AG09309 (cell line): ENCODE measurements at places on chromosomes 16 and 17.
A peak's percentile ranks its signal among the peaks of the same experiment; 100 is the strongest.

DNA sequence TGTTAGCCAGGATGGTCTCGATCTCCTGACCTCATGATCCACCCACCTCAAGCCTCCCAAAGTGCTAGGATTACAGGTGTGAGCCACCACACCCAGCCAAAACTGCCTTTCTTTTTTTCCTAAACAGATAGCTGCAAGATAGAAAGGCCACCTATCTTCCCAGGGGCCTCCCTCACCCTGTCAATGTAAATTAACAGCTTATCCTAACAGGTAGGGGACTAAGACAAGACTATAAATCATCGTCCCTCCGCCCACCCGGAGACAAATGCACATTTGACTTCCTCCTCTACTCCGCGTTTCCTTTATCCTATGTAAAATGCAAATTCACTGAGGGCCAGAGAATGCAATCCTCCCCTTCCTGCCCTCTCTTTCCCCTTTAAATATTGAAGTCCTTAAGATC lies 71.4 kb downstream of the MARF1 start:
- no peak for DNase-seq

DNA sequence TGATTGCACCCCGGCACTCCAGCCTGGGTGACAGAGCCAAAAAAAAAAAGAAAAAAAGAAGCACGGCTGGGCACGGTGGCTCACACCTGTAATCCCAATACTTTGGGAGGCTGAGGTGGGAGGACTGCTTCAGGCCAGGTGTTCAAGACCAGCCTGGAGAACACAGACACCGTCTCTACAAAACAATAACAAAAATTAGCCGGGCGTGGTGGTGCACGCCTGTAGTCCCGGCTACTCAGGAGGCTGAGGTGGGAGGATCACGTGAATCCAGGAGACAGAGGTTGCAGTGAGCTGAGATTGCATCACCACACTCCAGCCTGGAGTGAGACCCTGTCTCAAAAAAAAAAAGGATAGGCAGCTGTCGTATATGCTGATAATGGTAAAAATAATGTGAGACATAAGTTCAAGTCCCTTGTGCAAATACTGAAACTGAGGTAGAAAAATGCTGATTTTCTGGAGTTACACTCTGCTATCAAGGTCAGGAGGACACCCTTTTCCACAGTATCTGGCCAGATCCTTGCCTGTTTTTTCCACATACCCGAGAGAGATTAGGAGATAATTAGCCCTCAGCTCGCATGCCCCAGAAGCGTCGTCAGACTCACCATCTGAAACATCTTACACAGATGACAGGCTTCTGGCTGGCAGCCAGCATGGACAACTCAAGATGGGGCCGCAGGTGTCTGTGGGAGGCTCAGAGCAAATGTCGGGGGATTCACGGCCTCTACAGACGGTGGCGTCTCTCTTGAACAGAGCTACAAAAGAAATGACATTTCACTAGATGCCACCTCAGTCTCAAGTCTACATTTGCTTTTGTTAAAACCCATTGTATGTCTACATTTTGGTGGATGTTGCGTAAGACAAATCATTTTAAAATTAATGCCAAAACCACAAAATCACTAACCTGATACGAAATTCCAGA lies 36.8 kb downstream of the WDR45B start:
- no peak for DNase-seq

DNA sequence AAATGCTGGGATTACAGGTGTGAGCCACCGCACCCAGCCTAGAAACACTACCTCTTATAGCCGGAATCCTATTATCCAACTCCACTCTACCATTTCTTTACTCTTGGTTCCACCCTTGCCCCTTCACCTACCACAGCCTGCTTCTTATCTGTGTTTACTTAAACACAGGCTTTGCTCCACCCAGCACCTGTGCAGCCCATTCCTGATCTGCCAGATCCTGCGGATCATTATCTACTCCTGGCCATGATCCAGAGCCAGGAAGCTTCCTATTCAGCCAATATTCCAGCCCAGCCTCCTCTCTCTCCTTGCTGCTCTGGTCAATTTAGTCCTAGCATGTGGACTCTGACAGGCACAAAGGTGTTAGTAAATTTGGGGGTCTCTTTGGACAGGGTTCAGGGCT lies 98.8 kb upstream of the MED13 start:
- DNase-seq = no peak

DNA sequence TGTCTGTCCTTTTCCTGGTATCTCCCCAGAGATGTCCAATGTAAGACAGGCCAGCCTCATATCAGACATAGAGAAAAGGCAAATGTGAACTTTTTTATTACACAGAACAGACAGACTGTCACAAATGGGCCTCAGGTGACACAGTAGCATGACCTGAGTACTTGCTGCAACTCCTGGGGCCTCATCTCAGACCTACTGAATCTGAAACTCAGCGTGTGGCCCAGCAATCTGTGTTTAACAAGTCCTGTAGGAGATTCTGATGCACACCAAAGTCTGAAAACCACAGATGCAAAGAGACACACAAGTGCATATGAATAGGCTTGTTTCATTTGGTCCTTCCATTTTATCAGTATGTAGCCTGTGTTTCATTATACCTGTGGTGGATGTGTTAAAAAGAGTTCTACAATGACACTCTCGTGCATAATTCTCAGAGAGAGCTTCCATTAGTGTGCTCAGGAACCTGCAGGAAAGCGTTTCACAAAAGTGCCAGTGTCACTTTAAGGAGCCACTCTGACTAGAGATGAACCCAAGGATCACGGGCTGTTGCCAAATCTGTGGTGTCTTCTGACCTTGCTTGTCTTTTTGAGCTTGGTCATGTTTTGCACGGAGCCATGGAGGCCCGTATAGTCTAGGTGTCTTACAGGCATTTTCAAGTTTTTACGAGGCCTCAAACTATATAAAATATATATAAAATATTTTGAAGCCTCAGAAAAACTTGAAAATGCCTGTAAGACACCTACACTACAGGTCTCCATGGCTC lies 33.8 kb upstream of the NF1 start:
- no peak for DNase-seq

DNA sequence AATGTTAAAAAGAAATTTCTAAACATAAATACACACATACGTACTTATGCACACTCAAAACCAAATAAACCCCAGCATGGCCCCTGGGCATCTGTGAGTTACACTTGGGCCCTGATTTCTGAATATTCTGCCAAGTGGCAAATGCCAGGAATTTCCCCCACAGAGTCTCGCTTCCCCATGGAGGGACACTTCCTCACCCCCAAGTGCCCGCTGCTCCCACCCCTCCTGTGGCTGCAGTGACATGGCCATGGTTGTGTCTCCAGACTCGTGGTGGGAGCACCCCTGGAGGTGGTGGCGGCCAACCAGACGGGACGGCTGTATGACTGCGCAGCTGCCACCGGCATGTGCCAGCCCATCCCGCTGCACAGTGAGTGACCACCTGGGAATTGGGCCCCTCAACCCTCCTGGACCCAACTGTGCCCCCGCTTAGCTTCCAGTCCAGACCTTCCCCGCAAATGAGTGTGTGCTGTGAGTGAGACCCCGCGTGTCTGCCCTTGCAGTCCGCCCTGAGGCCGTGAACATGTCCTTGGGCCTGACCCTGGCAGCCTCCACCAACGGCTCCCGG lies 4.0 kb downstream of the ITGAD start:
- DNase-seq = no peak

DNA sequence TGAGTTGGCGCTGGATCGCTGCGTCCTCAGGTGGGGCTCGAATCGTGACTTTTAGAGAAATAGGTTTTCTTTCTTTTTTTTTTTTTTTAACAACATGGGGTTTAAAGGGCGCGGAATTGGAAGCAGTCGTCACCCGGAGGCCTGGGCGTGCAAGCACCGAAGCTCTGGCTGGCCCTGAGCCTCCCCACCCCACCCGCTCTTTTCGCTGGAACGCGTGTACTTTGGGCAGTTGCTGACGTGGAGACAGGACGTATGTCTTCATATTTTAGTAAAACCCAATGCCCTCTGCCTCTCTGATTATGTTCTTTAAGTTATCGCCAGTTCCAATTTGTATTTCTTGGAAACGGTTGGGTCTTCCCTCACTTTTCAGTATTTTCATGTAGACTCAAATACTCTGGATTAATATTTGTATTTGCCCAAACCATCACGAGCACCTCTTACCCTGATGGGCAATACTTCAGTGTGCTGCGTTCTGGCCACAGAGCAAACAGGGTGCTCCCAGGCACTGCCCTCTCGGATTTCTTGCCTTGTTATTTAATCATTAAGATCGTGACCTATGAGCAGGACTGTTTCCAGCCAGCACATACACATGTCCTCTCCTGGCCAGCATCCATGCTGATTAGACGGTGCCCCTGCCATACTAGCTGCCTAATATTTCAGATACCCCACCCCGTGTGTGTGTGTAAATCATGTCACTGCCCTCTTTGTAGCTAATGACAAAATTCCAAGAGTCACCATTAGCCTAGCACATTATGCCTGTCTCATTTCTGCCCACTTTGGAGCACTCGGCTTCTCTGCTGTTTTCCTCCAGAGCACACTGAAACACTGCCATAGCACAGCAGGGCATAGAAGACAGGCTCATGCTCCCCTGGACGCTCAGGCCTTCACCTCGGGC lies 805 bp upstream of the C16orf95 start:
- no peak for DNase-seq

- DNase-seq = peak; percentile 20
Measured at GRCh38 chr17:15220785-15221184, 44.3 kb downstream of the PMP22 start.

DNA sequence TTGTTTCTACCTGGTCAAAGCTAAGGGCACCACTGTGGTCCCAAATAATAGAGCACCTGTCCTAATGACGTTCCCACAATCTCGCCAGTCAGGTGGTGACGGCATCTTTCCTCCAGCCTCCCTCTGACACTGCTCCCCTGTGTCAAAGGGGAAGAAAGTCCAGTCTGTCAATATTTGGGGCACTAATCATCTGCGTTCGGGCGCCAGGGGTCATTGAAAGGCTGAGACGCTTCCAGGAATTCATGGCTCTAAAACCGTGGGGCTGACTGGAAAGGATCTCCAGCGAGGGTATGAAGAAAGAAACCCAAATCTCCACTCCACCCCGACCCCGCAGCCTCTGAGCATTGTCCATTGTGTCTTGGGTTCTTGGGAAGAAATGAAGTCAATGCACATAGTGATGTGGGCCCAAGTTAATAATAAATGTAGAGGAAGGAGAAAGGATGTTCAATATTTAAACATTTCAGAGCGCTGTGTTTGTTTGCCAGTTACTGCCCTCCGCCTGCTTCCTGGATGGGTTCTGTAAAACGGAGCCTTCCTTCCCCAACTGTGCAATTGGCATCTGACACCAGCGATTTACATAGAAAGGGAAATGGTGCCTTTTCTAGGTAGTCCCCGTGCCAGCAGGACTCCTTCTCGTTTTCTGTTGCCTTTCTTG lies 103.2 kb downstream of the SOCS1 start:
- DNase-seq = no peak

DNA sequence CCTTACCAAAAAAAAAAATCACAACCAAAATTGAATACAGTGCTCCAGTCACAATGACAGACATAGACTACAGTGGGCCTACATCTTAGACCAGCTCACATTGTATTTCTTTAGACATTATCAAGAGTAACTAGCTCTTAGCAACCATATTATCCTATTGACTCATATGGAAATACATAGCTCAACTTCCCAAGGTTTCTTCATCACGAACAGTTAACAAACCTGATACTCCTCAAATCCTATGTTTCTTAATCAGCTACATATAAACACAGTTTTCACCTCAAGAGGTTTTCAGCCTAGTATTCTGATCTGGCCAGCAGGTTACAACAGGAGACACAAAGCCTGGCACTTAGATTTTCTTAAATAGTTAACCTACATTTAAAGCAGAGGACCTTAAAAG lies 29.7 kb downstream of the CMC2 start:
- DNase-seq = no peak

DNA sequence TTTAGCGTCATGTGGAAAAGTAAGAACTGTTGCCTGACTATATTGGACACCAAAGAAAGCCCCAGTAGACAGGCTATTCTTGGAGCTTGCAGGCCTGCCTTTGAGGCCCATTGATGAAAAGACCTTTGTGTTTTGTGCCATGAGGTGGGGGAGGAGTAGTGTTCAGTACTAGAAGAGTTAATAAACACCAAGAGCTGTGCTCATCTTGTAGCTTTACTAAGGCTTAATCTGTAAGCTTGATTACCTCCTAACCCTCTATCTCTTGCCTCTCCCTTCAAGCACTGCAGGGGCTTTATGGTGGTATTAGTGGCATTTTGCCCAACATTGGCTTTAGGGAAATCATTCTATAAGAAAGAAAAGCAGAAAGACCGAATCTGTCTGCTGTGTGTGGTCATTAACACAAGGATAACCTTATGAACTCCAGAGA lies 220.2 kb upstream of the TBX2 start:
- no peak for DNase-seq

- DNase-seq = no peak
Measured at GRCh38 chr17:54795046-54795445, 105.6 kb upstream of the TOM1L1 start.

- no peak for DNase-seq
Measured at GRCh38 chr17:68613739-68614298, 12.7 kb upstream of the FAM20A start.

GRCh38 chr17:30557916-30558685 lies 80.9 kb downstream of the GOSR1 start:
- no peak for DNase-seq

DNA sequence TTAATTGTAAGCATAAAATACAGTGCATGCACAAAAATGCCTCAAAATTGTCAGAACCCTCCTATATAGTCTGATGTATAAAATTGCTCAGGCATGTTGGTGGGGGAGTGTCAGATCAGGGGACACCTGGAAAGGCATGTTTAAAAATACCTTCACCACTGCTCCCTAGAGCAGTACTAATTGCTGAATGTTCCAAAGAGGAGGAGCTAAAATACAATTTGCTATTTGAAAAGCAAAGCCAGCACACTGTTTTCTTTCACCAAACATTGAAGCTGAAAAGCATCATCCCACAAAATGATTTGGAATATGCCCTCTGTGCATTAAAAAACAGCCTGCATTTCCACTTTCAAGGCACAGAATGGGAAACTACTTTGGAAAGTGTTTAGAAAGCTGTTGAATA lies 2.6 kb downstream of the ADAMTS18 start:
- no peak for DNase-seq
